ENCODE measurements at places on chromosomes 11 and 22.
A peak's percentile ranks its signal among the peaks of the same experiment; 100 is the strongest.

DNA sequence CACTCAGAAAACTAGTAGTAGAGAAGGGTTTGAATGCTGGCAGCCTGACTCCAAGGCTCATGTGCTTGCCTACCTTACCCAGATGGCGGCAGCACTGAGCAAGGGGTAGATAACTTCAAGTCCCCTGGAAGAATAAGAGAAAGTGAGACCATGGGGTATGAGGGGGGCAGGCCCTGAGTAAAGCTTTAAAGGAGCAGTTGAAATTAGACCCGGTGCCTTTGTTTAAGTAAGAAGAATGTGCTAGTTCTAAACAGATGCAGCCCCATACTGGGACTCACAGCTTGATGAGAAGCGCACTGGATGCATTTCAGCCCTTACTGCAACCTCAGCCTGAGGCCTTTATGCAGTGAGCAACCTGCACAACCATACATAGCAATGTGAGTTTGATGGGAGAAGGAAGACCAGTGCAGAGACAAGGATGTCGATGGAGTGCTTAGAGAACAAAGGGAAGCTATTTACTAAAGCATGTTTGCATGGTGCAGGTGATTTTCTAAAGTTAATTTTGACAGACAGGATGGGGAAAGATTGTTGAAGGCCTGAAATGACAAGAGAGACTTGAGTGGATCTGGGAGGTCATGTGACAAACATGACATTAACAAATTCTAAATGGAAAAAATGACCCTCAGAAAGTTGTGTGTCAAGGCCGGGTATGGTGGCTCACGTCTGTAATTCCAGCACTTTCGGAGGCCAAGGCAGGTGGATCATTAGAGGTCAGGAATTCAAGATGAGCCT lies 27.1 kb upstream of the TMA7B start:
- no peak for DNase-seq

- DNase-seq: no peak
Measured at GRCh38 chr11:118908901-118909618, 16.7 kb downstream of the BCL9L start.

- DNase-seq: no peak
Measured at GRCh38 chr11:15807827-15808226, 548.5 kb downstream of the SOX6 start.

- DNase-seq: no peak
Measured at GRCh38 chr11:125494974-125495725, 915 bp downstream of the FEZ1 start.

- no peak for DNase-seq
Measured at GRCh38 chr11:71499546-71499945, 27.5 kb upstream of the KRTAP5-7 start.

GRCh38 chr11:123517559-123518364 lies 87.7 kb downstream of the GRAMD1B start:
- DNase-seq: no peak

DNA sequence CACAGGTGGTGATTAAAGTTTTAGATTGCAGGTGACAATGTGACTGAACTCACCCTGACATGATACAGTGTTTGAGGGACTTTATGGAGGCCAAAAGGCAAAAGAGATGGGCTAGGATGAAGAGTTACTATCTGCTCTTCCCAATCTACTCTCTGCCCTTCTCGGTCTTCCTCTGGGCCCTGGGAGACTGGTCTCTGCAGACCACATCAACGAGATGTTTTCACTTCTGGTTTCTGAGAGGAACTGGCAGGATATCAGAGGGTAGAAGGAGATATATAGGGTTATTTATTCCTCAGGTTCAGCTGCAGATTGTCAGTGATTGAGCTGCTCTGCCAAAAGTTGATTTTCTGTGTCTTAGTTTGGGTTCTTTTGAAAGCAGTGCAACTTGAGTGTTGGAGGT lies 32.4 kb upstream of the CD44 start:
- DNase-seq: no peak

DNA sequence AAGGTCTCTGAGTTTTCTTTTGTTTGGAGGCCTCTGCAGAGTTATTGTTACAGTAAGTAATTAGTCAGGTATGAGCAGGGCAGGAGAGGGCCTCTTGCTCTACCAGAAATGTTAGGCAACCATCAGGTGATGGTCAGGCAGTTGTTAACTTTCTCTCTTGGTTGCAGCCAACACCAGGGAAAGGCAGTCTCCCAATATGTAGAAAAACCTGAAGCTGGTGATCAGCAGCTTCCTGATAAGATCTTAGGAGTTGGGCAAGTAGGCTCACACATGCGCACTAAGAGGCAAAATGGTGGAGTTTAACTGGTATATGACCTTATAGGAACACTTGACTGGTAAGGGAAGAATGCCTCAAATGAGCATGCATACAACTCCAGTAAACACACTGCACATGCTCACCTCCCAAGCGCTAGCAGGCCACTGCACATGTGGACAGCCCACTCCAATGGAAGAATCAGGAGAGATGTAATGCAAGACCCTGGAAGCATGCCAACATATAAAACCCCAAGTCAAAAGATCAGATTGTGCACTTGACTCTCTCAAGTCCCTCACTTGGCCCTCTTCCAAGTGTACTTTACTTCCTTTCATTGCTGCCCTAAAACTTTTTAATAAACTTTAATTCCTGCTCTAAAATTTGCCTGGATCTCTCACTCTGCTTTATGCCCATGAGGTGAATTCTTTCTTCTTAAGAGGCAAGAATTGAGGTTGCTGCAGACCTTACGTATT lies 23.7 kb upstream of the SLC35F2 start:
- no peak for DNase-seq

DNA sequence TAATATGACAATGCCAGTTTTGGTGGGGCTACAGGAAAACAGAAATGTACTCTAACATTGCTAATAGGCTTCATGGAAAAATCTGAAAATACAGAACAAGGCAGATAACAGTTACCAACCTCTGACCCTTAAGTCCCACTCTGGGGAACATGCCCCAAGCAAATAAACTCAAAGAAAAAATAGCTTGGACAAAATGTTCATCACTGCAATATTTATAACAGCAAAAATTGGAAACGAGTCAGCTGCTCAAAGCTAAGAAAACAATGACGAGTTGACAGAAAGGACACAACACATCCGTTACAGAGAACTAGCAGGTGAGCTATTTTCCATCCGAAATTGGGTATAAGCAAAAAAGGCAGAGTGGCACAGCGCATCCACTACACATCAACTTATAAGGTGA lies 70.5 kb downstream of the PACSIN2 start:
- no peak for DNase-seq

- no peak for DNase-seq
Measured at GRCh38 chr22:36337365-36338130, 50.2 kb downstream of the MYH9 start.

DNA sequence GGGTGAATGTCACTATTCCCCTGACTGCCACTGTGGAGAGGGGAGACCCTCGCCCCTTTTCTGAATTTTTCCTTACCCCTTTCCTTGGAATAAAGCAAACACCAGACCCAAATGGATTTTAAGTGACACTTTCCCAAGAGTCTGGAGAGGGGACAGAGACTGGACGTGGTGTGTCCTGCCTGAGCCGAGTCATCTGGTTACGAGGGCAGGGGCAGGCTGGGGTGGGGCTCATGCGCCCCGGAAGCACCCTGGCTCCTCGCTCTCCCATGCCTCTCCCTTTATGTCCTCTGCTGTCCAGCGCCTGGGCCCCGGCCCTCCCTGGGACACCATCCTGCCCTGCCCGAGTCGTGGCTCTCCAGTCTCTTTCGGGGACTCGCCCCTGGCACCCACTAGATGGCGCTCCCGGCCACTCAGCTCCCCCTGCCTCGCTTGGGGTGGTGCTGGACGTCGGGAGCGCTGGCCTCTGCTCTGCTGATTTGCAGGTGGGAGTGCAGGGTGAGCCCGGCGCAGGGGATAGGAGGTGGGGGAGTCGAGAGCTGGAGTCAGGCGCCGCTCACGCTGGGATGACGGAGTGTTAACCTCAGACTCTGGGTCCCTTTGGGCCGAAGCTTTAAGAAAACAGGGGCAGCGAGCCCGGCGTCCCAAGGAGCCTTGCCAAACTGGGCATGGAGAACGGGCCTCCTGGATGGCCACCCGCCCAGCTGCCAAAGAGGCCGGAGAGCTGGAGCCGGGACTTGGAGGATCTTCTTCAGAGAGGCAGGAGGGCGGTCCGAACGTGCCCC lies 89.8 kb downstream of the RPS6KA4 start:
- peak; percentile 29 for DNase-seq

DNA sequence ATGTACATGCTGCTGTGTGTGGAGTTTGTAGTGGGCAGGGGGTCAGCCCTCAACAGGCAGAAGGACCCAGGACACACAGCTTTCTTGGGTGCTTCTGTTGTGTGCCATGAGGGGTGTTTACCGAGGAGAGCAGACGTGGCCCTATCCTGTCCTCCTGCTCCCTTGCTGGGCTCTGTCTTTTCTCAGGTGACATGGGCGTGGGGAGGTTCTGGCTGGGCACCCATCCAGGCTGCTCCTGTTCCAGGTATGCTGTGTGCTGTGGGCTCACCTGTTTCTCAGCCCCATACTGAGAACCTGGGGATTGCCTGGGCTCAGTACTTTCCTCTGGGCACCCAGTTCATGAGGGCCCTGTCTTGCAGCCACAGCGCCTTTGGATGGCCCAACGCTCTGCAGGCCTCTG lies 23.3 kb downstream of the MICALL1 start:
- no peak for DNase-seq

- DNase-seq: no peak
Measured at GRCh38 chr11:38530226-38530625, 1932.2 kb upstream of the RAG2 start.

- no peak for DNase-seq
Measured at GRCh38 chr11:125210066-125210465, 45.5 kb downstream of the PKNOX2 start.

GRCh38 chr11:13880634-13881033 lies 81.9 kb upstream of the SPON1 start:
- no peak for DNase-seq

DNA sequence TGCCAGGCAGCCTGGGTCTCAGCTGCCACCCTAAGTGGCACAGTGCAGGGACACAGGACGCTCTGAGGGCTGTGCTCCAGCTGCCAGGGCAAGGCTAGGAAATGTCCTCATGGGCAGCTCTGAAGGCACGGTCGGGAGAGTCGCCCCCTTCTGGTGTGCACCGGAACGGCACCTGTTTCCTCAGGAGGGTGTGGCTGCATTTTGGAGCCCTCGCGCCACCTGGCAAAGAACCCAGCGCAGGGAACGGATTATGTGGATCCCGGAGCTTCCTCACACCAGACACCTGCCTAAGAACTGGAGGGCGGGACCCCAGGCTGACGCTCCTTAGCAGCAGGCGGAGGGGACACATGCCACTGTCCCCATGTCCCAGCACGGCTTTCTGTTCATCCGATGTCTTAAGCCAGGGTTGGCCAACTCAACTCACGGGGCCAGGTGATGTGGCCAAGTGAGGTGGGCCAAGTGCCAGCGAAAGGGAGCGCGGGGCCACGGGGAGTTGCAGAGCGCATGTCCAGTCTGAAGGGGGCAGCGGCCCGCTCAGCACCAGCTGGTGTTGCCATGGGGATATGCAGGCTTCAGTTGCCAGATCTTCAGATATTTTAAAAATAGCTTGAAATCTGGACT lies 5.1 kb upstream of the SLC22A8 start:
- no peak for DNase-seq

GRCh38 chr11:34290926-34291325 lies 66.9 kb downstream of the ABTB2 start:
- no peak for DNase-seq

- DNase-seq: no peak
Measured at GRCh38 chr11:134040386-134041302, 28.2 kb upstream of the JAM3 start.

GRCh38 chr11:124493016-124493655 lies 47.6 kb upstream of the OR8B8 start:
- no peak for DNase-seq

DNA sequence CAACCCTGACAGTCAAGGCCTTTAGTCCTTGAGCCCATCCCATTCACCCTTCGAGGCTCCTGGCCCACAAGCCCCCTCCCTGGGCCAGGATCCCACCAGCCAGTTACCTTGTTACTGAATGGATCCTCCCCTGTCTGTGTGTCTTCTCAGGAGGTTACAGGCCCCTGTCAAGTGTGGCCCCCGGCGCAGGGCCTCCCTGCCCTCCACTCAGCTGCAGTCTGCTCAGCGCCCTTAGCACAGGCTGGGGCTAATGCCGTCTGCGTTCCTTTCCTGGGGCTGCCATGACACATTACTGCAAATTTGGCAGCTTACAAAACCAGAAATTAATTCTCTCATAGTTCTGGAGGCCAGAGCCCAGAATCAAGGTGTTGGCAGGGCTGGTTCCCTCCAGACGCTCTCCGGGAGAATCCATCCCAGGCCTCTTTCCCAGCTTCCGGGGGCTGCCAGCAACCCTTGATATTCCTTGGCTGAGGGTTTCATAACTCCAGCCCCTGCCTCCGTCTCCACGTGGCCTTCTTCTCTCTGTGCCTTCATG lies 9.4 kb upstream of the SYT12 start:
- no peak for DNase-seq

DNA sequence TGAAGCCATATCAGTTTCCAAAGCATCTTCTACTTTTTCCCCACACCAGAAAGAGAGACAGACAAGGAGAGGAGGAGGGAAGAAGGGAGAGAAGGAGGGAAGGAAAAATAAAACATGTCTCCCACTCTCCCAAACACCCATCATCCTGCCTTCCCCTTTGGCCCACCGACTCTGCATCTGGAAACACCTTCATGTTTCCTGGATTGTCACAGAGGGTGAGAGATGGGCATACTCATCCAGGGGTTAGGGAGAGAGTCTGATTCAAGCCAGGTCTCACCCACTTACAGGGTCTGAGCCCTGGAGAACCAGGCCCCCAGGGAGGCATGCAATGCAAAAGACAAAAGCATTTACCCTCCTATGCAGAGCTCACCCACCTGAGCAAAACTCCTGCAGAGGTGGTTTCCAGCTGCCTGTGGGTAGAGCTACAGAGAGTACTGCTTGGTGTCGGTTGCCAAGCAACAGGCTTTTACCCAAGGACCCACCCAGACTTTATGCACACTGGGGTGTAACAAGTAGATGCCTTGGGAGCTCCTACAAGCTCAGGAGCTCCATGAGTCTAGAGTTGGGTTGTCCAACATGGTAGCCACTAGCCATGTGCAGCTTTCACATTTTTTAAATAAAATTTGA lies 33.4 kb downstream of the MN1 start:
- no peak for DNase-seq

DNA sequence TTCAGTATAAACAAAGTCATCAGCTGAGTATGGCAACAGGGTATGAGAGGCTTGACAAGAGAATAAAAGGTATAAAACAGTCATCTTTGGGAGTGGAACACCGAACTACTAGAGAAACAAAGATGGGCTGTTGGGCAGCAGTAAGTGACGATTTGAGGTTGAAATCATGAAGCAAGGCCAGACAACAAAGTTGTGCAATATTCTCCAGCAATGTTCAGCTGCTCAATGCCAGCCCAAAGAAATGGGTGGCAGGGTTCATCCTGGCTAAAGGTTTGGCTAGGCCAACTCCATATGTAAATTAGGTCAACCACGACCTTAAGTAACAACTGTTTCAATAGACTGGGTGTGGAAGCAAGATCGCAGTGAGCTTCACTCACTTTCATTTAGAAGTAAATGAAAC lies 6.2 kb downstream of the APIP start:
- no peak for DNase-seq

- no peak for DNase-seq
Measured at GRCh38 chr22:27617214-27617881, 184.2 kb downstream of the MN1 start.
